CD4-positive, alpha-beta T cell treated with Interleukin-15 for 4 hours (primary cell): ENCODE measurements at places on chromosomes 7 and 10.

GRCh38 chr10:99781734-99782429 is 558 bp upstream of the ABCC2 start:
- DNase-seq: no peak

DNA sequence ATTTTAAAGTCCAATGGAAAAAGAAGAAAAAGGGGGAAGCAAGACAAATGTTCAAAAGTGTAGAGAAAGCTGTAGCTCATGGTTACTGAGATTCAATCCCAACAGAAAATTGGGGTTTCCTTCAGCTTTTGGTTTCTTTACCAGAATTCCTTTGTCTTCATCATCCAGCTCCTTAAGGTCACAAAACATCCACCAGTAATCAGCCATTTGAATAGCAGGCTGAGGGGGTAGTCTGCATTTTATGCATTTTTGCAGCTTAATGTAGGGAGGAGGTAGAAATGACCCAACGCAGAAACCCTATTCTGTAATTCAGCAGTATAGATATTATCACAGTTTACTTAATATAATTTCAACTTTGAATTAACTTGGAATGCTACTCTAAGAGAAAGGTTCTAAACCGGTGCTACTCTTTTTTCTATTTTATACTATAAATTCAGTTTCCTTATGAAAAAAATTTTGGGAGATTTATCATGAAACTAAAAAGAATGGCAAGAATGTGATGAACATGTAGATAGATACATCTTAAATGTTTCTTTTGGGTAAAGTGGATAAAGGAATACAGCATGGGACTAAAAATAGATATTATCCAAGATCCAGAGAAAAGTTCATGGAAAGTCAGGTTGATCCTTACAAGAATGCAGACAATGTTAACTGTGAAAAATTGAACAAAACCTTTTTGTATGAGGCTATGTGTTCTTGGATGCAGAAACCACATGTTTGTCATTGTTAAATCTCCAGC is 596.9 kb downstream of the PHTF2 start:
- DNase-seq: no peak

GRCh38 chr10:125189162-125189561 is 28.8 kb upstream of the CTBP2 start:
- no peak for DNase-seq

- DNase-seq: no peak
These were observed 1.5 kb upstream of the CCDC3 start for GRCh38 chr10:13003004-13003403.

GRCh38 chr10:83153714-83154113 is 985.6 kb upstream of the GHITM start:
- DNase-seq: no peak
